ENCODE measurements at places on chromosomes 5 and 9.

GRCh38 chr5:2866662-2867372, 115.3 kb upstream of the IRX2 start:
- DNase-seq, result no peak

- no peak for DNase-seq
These were observed 18.6 kb upstream of the ZNF366 start for GRCh38 chr5:72525816-72526215.

DNA sequence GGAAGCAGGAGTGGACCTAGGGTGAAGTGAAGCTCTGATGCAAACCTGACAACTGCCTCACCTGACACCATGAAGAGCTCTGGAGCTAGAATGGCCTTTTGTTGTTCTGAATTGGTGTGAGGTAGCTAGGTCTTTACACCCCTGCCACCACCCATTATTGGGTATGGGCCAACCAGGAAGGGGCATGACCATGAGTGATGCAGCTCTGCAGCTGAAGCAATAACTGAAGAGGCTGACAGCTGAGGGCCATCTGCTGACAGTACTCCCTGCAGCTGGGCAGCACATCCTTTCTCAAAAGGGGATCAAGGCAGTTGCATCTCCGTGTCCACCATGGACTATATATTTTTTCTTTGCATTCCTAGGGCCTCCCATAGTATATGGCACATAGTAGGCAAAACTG, 87.0 kb upstream of the TLE1 start:
- DNase-seq, result no peak

DNA sequence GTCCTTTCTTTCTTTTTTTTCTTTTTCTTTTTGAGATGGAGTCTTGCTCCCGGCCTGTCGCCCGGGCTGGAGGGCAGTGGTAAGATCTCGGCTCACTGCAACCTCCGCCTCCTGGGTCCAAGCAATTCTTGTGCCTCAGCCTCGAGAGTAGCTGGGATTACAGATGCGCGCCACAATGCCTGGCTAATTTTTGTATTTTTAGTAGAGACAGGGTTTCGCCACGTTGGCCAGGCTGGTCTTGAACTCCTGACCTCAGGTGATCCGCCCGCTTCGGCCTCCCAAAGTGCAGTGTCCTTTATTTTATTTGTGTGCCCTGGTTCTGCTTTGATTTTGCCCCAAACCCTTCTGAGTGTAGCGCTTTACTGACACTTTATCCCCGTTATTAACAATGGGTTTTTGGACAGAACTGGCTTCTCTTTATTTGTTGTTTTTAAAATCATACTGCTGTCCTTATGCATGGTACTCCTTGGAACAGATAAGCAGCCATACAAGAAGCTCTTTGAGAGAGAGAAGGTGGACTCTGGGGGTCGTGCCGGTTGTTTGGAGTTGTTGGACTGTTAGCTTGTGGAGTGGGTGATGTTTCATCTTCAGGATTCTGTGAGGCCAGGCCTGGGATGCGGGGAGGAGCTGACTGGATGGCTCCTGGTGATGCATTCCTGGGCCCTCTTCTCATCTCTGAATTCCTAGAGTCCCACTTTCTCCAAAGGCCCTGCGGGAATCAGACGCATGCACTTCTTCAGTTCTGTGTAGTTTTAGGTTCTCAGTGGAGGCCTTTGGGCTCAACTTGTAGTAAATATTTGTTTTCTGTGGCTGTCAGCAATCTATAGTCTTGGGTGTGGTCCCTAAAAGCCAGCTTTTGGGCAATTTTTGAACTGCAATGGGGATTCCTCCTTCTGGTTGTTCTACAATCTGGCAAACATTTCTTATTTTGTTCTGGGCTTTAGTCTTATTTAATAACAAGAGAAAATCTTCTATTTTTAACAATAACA, 47.8 kb downstream of the PTTG1 start:
- DNase-seq, result no peak

DNA sequence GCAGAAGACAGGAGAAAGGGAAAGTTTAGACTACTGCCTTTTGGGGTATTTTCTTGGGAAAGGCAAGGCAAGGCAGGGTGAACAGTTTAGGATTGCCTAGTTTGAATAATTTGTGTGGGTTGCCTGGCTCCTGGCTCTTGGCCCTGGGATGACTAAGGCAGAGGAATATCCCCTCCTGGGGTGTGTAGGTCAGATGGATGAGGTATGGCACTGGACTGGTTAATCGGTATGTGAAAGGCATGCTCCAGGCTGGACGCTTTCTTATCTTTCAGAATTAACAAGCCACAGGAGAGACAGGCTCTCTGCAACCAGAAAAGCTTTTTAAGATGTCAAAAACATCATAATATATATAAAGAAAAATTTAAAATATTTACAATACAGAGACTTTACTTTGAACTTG, 58.6 kb downstream of the STARD4 start:
- DNase-seq, result no peak

GRCh38 chr9:113626735-113627495, 163.4 kb downstream of the RGS3 start:
- no peak for DNase-seq

- no peak for DNase-seq
These were observed 73.8 kb downstream of the MAPKAP1 start for GRCh38 chr9:125633116-125633745.

- DNase-seq, result no peak
These were observed 380.7 kb upstream of the IRX1 start for GRCh38 chr5:3214838-3215374.

- no peak for DNase-seq
These were observed 277.7 kb upstream of the PTGER4 start for GRCh38 chr5:40402007-40402364.

GRCh38 chr9:69155341-69156030, 18.6 kb upstream of the TJP2 start:
- no peak for DNase-seq

- DNase-seq, result no peak
These were observed 241.3 kb downstream of the DEPDC1B start for GRCh38 chr5:60458666-60459065.

- no peak for DNase-seq
These were observed 671.1 kb downstream of the TAF11L14 start for GRCh38 chr5:18305288-18305924.

GRCh38 chr9:63816751-63817621, 1468.0 kb downstream of the FOXD4L5 start:
- DNase-seq, result peak; percentile 90

- DNase-seq, result no peak
These were observed 361.3 kb downstream of the NR2F1-AS1 start for GRCh38 chr5:93219641-93220145.
